ENCODE measurements at places on chromosomes 4 and X.

DNA sequence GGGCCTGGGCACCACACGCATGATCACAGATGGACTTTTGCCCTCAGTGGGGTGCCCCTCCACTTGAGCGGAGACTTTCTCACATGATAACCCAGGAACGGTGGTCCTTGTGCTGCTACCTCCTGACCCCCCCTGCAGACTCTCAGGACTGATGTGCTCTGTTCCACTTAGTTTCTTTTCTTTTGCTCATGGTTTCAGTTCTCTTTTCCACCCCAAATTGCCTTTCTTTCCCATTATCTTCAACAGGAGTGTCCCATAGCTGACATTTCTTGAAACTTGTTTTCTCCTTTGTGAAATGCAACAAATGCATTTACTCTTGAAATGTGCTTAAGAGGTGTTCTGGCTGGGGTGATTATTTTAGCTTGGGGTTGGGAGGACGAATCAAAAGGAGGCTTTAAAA lies 9.0 kb downstream of the MPC1L start:
- no peak for DNase-seq

DNA sequence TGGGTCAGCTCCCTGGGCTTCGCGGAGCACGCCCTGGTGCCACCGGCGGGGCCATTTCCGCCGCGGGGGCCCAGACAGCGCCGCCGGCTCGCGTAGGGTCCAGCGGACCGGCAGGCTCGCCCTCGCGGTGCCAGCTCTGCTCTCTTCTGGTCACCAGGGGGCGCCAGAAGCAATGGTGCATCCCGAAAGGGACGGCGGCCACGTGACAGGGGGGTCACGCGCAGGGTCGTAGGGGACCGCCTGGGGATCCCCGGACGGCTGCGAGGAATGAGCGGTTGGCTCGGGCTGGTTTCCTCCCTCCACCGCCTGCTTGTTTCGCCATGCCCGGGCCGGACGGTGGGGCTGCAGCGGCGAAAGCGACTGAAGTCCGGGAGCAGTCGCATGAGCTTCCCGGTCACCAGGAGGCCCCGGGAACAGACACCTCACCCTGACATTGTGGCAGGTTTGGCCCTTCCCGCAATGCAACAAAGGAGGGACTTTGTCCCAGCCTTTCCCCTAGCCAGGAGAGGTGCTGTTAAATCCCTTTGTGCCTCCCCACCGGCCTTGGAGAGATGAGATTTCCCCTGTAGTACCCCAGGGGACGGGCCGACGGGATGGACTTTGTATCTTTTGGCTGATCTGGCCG lies 15.8 kb downstream of the ZCCHC12 start:
- peak; percentile 14 for DNase-seq

- DNase-seq, result no peak
Observed at GRCh38 chr4:55736605-55737183, 82.9 kb upstream of the EXOC1L start.

DNA sequence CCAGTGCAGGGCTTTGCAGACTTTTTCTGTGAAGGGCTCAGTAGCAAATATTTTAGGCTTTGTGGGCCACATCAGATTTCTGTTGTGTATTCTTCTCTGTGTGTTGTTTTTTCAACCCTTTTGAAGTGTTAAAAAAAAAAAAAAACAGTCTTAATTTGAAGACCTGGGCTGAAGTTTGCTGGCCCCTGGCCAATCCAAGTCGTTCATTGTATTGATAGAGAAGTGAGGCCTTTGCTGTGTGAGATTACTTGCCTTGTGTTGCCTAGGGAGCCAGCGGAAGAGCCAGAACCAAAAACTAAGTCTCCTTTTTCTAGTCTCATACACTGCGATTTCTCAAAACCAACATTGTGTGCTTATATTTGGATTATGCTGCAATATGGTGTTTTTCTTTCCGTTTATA lies 46.9 kb downstream of the MTM1 start:
- DNase-seq, result no peak

- no peak for DNase-seq
Observed at GRCh38 chrX:36753602-36754001, 254.6 kb upstream of the FAM47C start.

GRCh38 chrX:106392346-106392745 lies 219.4 kb upstream of the RADX start:
- DNase-seq, result no peak

DNA sequence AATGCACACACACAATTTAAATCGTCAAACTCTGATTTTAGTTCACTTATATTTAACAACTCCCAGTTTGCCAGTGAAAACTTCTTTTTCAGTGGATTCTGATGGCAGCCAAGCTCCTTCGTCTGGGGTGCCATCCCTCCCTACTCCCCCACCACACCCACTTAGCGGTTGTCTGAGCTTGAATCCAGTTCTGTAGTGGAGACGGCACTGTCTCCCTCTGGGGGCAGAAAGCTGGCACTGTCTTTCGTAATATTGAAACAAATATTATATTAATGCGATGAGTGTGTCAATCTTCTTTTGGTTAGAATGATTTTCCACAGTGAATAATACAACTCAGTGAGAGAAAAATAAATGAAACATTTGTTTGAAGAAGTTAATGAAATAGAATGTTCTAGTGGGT lies 5.4 kb downstream of the MEPE start:
- no peak for DNase-seq

GRCh38 chr4:132240081-132240480 lies 909.0 kb upstream of the PCDH10 start:
- DNase-seq, result no peak

DNA sequence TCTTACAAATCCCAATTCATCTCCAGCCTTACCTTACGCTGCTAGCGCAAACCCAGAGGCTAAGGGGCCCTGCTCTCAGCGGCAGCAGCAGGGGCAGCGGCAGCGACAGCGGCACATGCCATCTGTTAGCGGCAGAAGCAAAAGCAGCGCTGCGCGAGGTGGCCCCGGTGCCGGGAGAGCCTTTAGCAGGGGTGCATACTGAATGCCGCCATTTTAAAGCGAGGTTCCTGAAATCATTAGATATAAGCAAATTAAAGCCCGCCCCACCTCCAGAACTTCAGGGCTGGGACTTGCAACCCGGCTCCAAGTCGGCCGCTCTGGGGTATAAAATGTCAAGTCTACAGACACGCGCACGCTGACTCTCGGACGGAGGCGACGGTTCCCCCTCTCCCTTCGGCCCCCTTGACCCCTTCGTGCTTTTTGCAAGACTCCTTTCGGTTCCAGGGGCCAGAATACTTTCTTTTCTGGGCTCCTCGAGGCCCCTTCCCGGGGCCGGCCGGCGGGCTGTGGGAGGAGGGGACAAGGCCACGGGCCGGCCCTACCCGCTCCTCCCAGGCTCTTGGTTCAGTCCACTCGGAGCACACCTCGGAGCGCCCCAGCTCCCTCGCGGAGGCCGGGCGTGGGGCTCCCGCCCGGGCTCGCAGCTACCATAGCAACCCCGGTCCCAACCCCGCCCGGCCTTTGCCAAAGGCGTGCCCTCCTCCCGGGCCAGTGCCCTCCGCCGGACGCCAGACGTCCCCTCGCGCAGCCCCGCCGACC lies at the start of gene MBNL3:
Gene MBNL3, minus strand, starts transcription at position 220 of the 759 bp plus-strand sequence. CDS start 49,427 bp downstream, outside the sequence.
- peak; percentile 33 for DNase-seq

- no peak for DNase-seq
Observed at GRCh38 chr4:55876387-55876786, 22.9 kb downstream of the EXOC1 start.

DNA sequence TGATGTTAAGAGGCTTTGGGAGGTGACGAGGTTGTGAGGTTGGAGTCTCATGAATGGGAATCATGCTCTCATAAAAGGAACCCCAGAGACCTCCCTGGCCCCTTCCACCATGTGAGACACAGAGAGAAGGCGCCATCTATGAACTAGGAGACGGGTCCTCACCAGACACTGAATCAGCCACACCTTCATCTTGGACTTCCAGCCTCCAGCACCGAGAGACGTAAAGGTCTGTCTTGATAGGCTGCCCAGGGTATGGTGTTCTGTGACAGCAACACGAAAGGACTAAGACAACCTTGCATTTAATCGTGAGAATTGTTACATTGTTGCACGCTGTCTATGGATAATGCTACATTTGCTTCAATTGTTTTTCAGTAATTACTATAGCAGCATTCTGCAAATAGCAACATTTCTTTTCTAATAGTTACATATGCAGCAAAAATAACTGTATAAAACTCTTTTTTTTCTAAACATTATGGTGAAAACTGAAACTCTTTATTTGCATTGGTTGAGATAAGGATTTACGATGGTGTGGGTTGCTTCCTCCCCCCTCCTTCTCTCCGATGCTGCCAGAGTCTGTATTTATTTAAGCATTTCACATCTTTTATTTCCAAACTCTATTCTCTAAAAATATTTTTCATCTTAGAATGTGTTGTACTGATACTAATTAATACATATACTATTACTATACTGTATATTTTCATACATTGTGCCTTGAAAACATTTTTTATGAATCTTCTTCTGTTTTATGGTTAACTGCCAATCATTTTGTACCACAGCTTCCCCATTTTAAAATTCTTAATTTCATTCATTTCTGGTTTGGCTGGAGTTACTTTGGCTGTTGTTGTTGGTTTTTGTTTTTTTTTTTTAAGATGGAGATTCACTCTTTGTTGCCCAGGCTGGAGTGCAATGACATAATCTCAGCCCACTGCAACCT lies 26.4 kb upstream of the AKAP17A start:
- DNase-seq, result no peak

GRCh38 chrX:71487814-71488213 lies 45.1 kb upstream of the OGT start:
- no peak for DNase-seq

DNA sequence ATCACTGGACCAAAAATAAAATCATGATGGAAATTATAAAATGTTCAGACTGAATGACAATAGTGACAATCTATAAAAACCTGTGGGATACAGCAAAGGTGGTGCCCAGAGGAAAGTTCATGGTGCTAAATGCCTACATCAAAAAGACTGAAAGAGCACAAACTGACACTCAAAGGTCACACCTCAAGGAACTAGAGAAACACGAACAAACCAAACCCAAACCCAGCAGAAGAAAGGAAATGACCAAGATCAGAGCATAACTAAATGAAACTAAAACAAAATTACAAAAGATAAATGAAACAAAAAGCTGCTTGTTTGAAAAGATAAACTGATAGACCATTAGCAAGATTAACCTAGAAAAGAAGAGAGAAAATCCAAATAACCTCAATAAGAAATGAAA lies 78.7 kb downstream of the ANAPC10 start:
- no peak for DNase-seq

DNA sequence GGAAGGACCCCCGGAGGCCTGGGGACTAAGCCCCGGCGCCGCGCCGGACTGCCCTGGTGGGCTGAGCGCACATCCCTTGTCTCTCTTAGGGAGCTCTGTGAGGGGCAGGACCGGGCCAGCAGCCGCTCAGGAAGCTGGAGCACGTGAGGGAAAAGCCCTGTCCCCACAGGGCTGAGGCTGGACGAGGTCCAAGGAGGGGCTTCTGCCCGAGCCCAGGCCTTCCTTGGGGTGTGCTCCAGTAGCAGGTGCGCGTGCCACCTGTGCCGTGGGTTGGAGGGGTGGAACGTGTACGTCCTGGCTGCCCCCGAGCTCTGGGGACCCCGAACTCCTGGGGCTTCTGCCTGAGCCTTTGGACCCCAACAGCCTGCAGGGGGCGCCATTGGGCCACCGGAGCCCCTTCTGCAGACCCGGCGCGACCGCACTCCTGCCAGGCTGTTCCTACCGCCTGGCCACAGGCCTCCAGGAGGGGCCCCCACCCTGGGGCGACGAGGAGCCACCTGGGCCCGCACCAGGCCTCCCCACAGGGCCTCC lies 27.2 kb downstream of the TACC3 start:
- peak; percentile 63 for DNase-seq

DNA sequence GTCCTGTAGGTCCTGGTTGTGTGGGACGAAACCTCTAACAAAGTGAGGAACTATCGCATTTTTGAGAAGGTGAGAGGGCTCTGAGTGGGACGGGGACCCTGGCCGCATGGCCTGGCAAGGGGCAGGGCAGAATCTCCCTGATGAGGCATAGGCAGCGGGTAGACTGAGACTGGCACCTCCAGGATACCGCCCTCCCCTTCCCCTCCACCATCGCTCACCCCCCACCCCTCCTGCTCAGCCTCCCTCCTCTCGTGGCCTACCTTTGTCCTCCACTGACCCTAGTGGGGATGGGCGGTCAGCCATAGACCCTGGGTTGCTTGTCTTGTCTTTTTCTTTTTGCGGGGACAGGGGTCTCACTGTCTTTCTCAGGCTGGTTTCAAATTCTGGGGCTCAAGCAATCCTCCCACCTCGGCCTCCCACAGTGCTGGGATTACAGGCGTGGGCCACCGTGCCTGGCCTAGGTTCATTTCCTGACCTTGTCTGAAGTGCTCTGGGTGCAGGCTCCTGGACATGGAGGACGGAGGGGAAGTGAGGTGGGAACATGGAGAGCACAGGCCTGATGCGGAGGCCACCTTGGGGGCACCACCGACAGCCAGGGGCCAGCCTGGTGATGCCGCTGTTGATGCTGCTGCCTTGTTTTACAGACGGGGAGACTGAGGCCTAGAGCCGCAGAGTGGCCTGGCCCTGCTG lies 10.5 kb upstream of the ADD1 start:
- no peak for DNase-seq

DNA sequence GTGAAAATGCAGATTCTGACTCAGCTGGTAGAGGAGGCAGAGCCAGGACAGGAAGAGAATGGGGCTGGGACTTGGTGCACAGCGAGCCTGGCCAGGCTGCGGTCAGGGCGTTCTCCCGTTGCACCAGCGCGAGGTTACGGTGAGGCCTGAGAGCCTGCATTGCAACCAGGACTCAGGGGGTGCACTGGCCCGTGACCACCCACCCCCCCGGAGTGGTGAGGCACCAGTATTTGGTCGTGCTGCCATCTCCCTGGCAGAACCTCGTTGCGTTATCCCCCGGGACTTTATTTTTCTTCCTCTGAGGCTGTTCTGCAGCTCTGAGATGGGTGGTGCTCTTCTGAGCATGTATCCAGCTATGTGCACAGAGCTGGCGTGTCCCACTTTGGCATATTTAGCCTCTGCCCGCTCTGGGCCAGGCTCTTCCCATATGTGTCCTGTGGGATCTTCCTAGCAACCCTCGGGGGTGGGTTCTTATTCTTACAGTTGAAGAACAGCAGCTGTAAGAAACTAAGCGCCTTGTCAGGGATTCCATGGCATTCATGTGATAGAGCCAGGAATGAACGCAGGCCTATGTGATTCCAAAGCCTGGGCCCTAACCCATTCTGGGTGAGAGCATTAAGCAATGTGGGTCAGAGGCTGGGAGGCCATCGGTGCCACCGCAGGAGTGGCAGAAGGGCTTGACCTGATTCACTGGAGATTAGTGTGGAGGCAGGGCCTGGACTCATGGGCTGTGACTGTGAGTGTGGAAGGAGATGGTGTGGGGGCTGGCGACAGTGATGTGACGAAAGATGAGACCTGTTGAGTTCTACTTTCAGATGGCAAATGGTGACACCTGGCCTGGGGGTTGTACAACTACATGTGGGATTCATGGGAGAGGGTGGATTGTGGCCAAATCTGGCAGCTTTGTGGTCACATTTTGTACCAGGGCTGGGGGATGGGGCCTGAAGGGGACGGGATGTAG lies 3.1 kb downstream of the TADA2B start:
- DNase-seq, result no peak

DNA sequence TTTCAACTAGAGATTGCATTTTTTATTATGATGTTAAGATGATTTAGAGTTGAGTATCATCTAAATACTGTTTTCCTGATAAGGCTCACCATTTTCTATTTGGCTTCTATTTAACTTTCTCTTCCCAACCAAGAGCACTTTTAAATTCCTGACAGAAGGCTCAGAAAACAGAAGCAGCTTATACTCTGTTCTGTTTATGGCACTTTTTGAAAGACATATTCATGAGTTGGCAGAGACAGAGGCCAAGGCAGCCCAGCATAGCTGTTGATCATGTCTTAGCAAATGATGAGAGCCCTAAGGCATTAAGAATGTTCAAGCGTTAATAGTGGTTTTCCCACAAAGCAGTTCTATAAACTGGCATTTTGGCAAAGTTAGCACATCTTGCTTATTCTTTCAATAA lies 330.3 kb downstream of the TRAM1L1 start:
- DNase-seq, result no peak

- DNase-seq, result no peak
Observed at GRCh38 chr4:36493251-36493650, 211.8 kb downstream of the DTHD1 start.

All from stimulated activated CD8-positive, alpha-beta memory T cell treated with anti-CD3 and anti-CD28 coated beads, Interleukin-15, amount 100 ng/mL, for 1 hour (primary cell).